ENCODE measurements at places on chromosomes 1 and 21. TPM values are rescaled to one million over a fixed set of nuclear protein-coding genes. Genes with fewer than 3 reads are reported as not detected.

The LHX4 gene
- 0.54 TPM for total RNA-seq

The TFF3 gene
- total RNA-seq, result not detected

The SLC5A9 gene
- total RNA-seq, result not detected

The FLAD1 gene
- total RNA-seq, result 44.9 TPM

The OR2T29 gene
- total RNA-seq, result not detected
